ENCODE measurements at places on chromosomes 6 and 20.
A peak's percentile ranks its signal among the peaks of the same experiment; 100 is the strongest.

- DNase-seq = no peak
Observed at GRCh38 chr6:135226537-135226936, 45.4 kb downstream of the MYB start.

DNA sequence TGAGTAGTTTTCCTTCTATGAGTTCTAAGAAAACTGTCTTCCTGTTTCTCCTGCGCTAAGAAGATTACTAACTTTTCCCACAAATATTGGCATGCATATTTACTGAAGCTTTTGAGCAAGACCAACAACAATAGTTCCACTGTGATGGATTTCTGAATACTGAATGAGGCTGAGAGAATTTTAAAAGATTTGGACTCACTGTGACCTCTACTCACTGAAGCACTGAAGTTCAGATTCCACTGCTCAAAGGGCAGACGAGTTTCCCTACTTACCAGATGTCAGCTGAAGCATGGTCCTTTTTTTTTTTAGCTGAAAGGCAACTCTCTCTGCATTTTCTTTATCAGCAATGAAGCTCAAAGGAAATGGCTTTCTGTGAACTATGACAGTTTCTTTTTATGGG lies 718.5 kb downstream of the RFPL4B start:
- no peak for DNase-seq

DNA sequence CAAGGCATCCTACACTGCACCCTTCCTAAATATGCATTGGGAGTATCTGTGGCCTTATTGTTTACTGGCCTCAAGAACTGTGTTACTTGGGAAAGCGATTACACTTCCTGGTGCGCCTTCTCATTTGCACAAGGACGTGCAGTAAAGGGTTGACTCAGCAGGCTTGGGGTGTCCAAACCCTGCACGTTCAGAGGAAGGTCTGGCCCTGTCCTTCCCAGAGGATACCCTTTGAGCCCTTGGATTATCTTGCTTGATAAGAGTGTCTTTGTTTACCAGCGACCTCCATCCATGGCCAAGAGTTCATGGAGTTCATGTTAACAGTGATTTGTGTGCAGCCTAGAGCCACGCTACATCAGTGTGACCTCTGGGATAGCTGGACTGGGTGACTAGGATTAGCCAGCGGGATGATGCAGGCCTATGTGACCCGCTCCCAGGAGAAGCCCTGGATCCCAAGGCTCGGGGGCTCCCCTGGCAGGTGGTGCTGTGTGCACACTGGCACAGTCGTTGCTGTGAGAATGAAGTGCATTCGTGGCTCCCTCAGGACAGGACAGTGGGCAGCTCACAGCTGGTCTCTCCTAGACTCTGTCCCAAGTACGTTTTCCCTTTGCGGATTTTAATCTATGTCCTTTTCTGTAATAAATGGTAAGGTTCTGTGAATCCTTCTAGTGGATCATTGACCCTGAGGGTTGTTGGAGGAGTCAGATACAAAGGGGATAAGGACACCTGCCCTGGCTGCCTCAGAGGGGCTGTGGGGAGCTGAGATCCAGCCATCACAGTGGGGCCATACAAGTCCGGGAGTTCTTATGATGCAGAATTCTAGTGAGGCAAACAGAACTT lies 73.5 kb downstream of the TTLL2 start:
- no peak for DNase-seq

GRCh38 chr6:93968126-93968525 lies 548.8 kb upstream of the EPHA7 start:
- no peak for DNase-seq

DNA sequence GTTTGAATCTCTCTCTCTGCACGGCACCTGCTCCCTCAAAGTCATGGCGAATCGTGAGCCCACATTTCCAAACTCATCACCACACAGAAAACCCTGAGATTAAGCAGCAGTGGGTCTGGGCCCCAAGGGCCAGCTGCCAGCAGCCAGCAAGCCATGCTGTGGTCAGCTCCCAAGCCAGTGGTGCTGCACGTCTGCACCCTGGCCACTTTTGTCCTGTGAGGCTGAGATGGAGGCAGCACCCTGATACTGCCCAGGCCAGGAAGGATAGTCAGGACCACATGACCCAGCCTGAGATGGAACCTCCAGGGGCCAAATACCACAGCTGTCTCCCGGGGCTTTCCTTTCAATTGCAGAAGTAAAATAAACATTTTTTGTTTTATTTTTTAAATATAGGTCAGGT lies 93.9 kb downstream of the PRND start:
- DNase-seq = peak; percentile 50

GRCh38 chr20:57522380-57523140 lies 2.4 kb downstream of the CTCFL start:
- no peak for DNase-seq

- DNase-seq = peak; percentile 76
Observed at GRCh38 chr6:36752886-36753506, 55.4 kb downstream of the RAB44 start.

DNA sequence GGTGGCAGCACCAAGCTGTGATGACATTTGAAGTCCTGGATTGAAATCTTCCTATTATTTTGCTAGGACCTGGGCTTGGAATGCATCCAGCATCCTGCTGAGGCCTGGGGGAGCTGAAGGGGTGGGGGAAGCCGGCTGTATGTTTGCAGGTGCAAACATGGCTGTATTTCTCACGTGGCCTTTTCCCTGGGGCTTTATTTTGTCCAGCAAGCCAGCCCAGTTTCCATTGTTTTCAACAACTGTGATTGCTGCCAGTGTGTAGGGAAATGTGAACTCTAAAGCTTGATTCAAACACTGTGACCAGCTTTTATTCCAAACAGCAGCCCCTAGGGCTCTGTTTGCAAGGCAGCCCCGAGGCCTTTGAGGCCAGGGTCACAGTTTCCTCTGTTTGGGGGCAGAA lies 683.0 kb downstream of the DHX35 start:
- DNase-seq = no peak

DNA sequence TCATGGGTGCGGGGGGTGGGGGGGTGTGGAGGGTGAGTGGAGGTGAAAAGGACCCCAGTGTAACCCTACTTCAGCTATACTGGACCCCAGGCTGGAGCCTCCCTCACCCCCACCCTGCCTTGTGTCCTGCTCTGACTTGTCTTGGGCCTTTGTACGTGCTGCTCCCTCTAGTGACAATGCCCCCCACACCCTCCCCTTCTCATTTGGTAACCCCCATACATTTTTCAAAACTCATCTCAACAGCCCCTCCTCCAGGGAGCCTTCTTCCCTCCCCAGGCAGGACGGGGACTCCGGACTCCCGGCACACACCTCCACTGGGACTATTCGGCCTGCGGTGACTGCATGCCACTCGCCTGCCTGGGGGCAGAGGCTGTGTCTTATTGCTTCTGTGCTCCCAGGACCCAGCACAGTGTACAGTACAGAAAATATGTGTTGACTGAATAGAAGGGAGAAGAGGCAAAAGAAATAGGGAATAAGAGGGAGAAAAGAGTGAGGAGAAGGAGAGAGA lies 108.2 kb downstream of the VEGFA start:
- no peak for DNase-seq

GRCh38 chr20:16917636-16918035 lies 169.5 kb downstream of the OTOR start:
- DNase-seq = no peak

DNA sequence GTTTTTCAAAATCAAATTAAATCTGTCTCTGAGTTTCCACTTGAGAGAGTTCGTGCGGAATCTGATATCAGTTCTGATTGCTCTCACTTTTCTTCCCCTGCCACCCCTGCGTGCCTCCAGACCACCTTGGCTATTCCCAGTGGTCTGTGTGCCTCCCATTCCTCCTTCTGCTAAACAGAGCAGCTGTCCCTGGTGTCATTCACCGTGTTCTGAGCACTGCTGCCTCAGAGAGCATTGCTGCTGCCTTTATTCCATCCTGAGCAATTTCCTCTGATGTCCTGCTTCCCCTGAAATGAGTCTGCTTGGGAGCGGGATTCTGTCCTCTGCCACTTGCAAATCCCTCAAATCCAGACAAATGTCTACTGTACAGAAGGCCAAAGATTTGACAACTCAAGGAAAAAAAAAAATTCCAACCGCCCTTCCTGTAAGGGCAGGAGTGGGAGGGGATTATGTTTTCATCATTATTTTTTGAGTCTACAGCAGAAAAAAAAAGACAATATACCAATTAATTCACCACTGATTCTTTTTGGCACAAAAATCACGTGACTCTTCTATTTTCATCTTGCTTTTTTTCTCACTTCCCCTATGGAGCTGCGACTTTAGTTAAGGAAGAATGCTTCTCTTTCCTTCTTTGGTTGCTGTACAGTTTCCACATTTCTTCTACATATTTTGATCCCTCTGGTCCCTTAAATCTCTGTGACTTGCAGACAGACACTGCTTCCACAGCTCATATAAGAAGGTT lies 833.0 kb downstream of the EPHA7 start:
- no peak for DNase-seq

- no peak for DNase-seq
Observed at GRCh38 chr20:51067792-51068191, 44.9 kb upstream of the KCNG1 start.

DNA sequence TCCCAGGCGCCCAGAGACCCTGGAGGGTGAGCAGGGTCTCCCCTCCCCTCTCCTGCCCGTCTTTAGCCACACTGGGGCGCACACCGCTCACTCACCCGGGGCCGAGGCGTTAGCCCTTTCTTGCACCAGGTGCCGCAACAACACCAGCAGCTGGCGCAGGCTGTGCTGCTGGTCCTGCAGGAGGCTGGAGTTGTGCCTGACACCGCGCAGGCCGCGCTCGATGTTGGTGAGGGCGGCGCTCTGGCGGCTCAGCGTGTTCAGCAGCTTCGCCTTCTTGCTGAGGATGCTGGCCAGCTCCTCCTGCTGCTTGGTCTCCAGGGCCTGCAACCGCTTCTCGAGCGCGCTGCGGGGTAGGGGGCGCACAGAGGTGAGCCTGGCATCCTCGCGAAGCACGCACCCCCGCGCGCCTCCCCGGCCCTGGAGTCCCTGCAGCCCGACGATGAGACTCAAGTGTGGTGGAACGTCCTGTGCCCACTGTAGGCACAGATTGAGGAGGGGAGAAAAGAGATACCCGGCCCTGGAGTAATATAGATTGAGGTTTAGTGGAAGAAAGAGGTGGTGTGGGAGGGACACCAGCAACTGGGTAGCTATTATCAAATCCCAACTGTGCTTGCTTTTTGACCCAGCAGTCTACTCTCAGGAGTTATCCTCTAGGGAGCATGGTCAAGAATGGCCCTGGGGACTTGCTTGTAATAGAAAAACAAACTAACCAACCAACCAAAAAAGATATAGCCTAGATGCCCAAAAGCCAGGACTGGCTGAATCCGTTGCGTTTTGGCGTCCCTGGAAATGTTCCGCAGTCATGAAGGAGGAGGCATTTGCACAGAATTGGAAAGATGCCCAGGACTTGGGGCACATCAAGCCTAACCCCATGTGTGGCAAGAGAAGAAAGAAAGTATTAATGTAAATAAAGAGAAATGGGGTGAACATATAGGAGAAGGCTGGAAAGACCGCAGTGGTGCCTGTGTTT lies 30.9 kb downstream of the ANGPT4 start:
- no peak for DNase-seq

- no peak for DNase-seq
Observed at GRCh38 chr6:147154454-147154853, 49.8 kb upstream of the STXBP5 start.

- DNase-seq = no peak
Observed at GRCh38 chr6:166336847-166337246, 5.5 kb downstream of the SFT2D1 start.

DNA sequence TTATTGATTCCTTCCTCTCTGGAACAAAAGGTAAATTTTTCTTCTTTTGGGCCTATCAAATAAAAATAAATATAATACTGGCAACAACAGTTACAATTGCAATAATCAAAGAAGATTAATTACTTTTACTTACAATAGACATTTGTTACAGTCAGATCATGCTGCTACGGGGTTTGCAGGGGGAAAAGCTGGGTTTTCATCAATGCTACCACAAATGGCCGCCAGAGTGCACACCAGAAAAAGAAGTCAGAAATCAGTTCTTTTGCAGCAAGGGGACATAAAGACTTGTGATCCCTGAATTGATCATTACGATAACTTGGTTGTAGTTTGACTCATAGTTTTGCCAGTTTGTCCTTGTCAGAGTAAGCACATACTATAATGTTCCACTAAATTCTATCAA lies 714.5 kb upstream of the EYS start:
- no peak for DNase-seq

- no peak for DNase-seq
Observed at GRCh38 chr6:45423824-45424450, 46.2 kb upstream of the SUPT3H start.

GRCh38 chr20:1952737-1953530 lies 40.9 kb downstream of the PDYN start:
- peak; percentile 25 for DNase-seq

GRCh38 chr6:4394786-4395185 lies 259.4 kb upstream of the ECI2 start:
- no peak for DNase-seq

DNA sequence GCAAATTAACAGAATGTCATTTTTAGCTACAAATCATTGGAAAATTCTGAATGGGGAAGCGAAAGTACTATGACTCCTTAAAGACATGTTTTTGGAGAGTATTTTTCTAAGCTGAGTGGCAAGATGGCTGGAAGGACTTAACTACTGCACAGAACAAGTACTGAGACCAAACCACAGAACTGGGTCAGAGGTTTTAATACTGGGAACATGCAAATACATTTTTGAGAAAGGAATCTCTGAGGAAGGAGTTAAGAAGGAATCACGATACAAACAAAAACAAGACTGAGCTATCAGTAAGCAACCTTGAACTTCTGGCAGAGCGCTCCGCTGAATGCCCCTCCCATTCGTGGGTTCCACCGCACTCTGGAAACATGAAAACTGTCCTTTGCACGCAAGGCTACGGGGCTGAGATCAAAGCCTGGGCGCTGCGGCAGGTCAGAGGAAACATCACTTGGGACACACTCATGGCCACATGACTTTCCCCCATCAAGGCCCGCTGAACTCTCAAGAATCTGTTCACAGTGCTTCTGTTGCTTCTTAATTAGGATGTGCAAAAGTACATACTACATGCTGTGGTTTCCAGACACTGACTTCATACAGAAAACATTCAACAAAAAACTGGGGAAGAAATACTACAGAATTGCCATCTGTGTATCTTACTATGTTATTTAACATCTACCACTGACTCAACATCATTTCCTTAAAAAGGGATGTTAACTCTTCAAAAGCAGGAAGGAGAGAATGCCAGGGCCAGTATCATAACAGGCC lies 27.8 kb downstream of the SLC23A2 start:
- DNase-seq = no peak

DNA sequence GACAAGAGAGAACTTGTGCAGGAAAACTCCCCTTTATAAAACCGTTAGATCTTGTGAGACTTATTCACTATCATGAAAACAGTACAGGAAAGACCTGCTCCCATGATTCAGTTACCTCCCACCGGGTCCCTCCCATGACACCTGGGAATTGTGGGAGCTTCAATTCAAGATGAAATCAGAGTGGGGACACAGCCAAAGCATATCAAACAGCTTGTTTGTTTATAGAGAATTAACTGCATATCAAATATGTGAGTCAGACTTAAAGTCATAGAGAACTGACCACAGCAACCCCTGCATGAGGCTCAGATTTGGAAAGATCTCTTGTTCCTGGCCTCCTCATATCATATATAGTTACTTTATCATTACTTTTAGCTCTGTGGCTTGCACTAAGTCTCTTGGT lies 29.1 kb upstream of the HDAC2 start:
- no peak for DNase-seq

All from naive B cell (primary cell).